ENCODE measurements at places on chromosomes 3 and 15. TPM values are rescaled to one million over a fixed set of nuclear protein-coding genes. Genes with fewer than 3 reads are reported as not detected.

DNA sequence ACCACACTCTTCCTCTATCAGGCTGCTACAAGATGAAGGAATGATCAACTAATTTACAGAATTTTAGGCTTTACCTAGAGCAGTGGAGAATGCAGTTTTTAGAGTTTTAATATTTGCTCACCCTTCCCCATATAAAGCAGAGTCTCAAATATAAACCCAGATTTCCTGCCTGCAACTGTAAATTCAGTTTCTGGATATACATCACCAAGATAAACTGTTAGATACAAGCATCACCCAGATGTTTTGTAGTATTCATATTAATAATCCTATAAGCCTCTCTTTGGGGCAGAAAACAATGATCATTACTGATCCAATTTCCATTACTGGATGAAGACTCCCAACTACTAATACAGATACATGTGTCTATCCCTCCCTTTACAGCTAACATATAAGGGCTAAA is 205.9 kb downstream of the TNIK start:
- DNase-seq, result no peak

SKOR1 gene
- 0.18 TPM for total RNA-seq

- DNase-seq, result no peak
These were observed 387.0 kb upstream of the CBLB start for GRCh38 chr3:106255870-106256248.

- DNase-seq, result no peak
These were observed 72.0 kb upstream of the MAP4 start for GRCh38 chr3:48088056-48088748.

DNA sequence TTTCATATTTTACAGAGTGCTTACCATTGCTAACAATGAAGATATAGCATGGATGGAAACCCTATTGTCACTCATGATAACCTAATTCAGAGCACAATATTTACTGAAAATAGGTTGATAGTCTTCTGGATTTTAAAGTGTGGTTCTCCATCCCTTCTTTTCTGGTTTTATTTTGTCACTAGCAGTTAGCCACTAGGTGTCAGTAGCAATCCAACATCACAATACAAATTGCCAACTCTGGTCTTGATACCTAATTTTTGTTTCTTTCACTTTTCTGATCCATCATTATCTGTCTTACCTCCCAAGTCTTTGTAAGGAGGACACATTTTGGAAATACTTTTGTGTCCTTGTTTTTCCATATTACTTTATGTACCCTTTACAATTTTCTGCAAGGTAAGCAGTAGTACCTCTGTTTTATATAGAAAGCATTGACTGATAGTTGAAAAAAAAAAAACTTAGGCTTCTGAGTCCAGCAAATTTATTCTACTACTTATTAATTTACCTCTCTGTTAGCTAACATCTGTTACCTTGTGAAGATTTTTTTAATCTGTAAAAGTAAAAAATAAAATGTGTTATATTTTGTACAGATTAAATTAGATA is 28.3 kb upstream of the CRYBG3 start:
- no peak for DNase-seq

SNAP23 gene
- total RNA-seq, result 37.6 TPM

DNA sequence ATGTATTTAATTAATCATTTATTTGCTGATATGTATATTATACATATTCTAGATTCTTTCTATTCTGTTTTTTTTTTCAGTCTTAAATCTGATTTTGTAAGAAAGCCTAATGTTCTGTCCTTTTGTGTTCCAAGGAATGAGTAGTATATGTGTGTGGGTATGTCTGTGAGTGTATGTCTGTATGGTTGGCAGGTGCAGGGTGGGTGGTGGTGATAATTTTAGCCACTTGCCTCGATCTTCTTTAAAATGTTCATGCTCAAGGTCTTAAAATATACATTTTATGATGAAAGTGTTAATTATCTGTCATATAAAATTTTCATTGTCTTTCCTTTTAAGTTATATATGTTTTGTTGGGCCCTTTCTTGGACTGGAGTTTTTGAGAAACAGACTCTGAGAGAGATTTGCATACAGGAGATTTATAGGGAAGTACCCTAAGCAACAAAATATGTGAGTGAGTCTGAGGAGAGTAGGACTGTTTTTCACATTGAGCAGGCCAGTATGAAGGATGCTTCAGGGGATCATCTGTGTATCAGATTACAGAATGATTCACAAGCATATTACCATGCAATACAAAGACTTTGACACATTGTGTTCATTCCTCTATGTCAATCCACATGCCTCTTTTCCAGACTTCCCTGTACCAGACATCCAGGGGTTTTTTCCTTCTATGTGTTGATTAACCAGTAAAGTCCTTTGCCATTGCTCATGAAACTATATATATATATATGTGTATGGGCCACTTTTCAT is 211.0 kb upstream of the DPPA4 start:
- DNase-seq, result no peak

DNA sequence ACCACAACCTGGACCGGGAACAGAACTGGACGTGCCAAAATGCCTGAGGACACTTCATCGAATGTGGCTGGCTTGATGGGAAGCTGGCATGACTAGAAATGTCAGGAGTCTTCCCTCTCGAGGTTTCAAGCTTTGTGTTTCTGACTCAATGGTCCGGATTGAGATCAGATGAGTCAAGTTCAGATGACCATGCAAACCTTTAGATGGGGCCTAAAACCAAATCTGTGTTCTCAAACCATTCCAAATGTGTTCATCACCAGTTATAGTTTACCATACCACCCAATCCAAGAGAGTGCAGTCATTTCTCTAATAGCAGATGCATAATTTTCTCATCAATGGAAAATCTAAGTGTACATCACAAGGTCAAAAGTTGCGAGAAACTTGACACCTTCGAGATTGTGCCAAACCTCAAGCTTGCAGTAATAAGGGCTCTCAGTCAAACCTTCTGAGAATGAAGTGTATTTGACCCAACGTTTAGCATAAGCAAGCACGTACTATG is 369.1 kb downstream of the RORA start:
- no peak for DNase-seq

DNA sequence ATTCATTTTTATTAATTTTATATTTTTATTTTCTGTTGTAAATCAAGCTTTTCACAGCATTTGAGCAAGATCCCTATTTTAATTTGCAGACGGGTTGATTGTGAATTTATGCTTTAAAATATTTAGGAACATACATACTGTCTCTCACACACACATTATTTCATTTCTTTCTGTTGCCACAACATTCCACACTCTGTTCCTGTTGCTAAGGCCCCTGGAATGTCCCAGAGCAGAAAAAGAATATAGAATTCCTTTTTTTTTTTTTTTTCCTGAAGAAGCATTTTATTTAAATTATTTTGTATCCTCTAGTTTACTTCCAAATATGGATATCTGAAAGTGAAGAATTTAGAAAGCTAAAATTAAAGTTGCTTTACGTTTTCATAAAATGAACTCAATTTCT is 36.8 kb upstream of the SCAANT1 start:
- DNase-seq, result no peak

- DNase-seq, result no peak
These were observed 96.8 kb downstream of the ADAMTS17 start for GRCh38 chr15:100244796-100245486.

GRCh38 chr3:174957081-174957480 is 97.9 kb downstream of the NAALADL2 start:
- no peak for DNase-seq

DNA sequence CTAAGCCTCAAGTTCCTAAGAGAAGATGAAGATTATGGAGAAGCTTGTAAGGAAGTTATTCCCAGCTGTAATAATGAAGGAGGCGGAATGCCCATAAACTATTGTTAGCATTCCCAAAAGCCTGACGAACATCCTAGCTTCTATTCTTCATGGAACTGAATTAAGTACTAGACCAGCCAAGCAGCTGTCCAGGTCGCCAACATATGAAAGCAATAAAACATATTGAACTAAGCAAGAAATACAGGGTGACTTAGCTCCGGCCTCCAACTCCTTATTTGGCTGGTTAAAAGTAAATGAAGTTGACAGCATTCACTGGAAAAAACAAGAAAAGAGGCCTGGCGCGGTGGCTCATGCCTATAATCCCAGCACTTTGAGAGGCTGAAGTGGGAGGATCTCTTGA is 174.0 kb upstream of the TPM1 start:
- DNase-seq, result no peak

DNA sequence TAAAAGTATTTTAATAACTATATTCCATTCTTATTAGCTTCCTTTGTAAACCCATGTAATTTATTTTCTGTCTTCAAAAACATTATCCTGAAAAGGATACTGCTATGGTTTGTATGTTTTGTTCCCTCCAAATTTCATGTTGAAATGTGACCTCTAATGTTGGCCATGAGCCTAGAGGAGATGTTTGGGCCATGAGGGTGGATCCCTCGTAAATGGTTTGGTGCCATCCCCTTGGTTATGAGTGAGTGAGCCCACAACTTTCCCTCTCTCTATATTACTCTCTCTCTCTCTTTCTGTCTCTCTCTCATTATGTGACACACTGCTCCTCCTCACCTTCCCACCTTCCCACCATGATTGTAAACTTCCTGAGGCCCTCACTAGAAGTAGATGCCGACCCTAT is 357.7 kb downstream of the MFSD1 start:
- no peak for DNase-seq

GRCh38 chr3:52834871-52835501 is at the start of gene MUSTN1:
Gene MUSTN1, minus strand, starts transcription at chr3:52835019. Its CDS starts 71 bp downstream, at chr3:52834948.
- DNase-seq, result no peak

- no peak for DNase-seq
These were observed 21.8 kb downstream of the ATP2C1 start for GRCh38 chr3:130915567-130916292.

- peak; percentile 22 for DNase-seq
These were observed 117.2 kb downstream of the ADCY5 start for GRCh38 chr3:123331651-123332050.

DNA sequence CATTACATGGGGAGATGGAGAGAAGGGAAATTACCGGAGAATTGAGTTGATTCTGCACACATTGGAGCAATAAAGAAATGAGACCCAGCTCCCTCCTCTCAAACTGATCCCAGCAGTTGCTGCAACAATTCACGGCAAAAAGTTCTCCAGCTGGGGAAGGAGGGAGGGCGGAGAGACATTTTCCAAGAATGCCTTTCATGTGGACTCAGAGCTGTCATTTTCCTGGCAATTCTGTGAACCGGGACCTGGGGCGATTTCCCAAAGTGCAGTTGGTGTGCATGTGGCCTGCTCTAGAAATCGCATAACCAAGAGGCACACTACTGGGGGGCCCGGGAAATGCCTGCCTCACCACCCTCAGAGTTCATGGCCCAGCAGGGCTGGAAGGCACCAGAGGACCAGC is 48.7 kb upstream of the IREB2 start:
- no peak for DNase-seq
